ENCODE measurements at places on chromosomes 13 and 19. TPM values are rescaled to one million over a fixed set of nuclear protein-coding genes. Genes with fewer than 3 reads are reported as not detected.
A peak's percentile ranks its signal among the peaks of the same experiment; 100 is the strongest.

DNA sequence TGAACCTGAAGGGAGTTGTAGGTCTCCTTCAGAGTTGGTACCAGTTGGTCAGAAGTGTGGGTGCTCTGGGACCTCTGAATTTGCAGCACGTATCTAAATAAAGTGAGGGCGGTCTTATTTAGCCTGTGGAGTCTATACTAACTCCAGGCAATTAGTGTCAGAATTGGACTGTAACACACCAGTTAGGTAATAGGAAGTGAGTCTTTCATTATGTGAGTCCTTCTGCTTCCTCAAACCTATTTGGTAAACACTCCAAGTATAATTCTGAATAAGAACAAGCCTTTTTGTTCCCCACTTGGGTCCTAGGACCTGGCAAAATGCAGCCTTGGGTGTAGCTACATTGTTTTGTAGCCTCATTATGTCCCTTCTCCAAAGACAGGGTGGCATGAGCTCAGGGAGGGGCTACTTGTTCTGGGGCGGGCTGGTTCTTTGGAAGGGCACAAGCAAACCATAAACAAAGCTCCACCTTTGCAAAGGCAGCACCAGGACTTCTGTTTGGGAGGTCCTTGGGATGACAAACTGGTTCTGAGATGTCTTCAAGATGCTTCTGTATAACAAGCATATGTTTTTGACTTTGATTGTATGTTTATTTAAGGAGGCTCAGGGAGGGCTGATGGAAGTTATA is 418.0 kb downstream of the ZNF536 start:
- no peak for DNase-seq

- DNase-seq, result peak; percentile 71
These were observed 26.3 kb downstream of the ZNF844 start for GRCh38 chr19:12090807-12091206.

DNA sequence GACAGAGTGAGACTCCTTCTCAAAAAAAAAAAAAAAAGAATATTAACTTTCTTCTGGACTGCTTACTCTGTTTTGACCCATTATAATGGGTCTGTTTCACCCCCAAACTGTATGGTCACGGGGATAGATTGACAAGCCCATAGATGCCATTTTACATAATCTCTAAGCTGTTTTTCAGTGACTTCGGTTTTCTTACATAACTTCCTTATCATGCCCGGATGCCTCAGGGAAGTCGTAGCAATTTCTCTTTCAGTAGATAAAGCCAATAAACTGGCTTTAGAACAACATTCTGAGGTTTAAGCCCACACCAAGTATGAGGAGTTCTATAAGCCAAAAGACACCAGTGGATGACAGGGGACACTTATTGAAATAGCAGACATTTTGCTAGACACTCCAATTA is 5.9 kb upstream of the ZNF254 start:
- DNase-seq, result no peak

DNA sequence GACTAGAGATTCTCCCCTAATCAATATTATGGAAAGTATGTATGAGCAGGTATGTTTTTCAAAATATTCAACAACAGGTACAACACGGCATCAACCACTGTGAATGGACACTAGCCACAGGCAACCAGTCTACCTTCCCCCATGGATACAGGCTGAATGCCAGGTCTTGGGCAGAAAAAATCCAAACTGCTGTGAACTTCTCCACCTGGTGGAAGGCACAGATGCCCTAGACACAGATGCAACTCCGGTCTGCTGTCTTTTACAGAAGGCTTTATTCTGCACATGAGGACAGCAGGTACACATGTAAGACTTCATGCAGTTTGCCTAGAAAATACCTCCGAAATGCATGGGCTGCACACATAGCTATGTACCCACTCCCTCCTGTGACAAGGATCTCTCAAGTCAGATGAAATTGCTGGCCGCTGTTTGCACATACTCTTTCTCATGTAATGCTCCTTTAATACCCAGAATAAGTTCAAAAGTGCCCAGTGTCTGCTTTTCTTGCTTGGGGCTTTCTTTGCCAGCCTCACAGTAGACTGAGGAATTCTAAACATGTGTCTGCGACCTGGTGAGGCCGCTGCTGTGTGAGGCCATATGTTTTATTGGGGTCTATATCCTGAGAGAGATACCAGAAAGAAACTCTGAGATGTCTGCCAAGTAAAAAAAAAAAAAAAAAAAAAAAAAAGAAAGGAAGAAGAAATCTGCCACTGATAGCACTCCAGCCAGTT is 325.9 kb downstream of the FOXO1 start:
- DNase-seq, result no peak

GRCh38 chr19:4831304-4831978 is at the start of gene TICAM1:
TSS of gene TICAM1 (minus strand) at chr19:4831712. CDS start at chr19:4818377, 13,335 bp downstream.
- peak; percentile 45 for DNase-seq

- DNase-seq, result no peak
These were observed 9.4 kb upstream of the GRAMD1A start for GRCh38 chr19:34990578-34991192.

DNA sequence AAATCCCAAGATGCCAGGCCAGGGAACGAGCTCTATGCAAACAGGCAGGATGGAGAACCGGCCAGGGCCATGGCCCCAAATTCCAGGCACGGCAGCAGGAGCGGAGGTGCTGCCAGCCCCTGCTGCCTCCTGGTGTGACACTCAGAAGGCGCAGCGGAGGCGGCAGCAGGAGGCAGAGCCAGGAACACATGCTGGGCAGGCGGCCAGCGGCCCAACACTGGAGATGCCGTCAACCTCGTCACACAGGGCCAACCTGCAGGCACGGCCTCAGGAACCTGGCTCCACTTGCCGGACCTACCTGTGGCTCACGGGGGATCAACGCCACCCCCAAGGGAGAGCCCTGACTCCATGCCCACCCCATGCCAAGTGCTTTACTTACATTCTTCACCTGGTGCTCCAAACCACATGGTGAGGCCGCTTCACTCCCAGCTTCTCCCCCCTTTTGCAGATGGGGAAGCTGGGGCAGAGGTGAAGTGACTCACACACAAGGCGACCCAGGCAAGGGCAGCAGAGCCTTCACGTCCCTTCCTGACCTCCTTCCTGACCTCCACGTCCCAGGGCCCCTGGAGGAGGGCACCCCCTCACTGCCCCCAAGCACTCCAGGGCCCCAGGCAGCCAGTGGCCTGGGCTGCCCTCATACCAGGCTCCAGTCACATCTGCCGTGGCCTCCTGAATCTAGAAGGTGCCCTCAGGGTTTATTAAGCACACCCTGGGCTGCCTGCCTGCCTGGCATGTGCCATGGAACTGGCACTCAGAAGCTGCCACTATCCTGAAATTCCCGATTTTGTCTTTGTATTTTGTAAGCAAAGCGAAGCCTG is 43.5 kb downstream of the GGACT start:
- no peak for DNase-seq

GRCh38 chr13:87953381-87953780 is 282.2 kb downstream of the SLITRK5 start:
- DNase-seq, result no peak

CXCL17 gene
- not detected for total RNA-seq

ZNF681 gene
- total RNA-seq, result 16.8 TPM

SPTBN4 gene
- total RNA-seq, result 2.3 TPM

C5AR1 gene
- total RNA-seq, result 0.58 TPM

GFY gene
- not detected for total RNA-seq

PSG7 gene
- total RNA-seq, result not detected

SYCN gene
- not detected for total RNA-seq
